ENCODE measurements at places on chromosomes 3 and 15. TPM values are rescaled to one million over a fixed set of nuclear protein-coding genes. Genes with fewer than 3 reads are reported as not detected.

Gene DIS3L
- polyA plus RNA-seq: 31.4 TPM

Gene TRIM42
- polyA plus RNA-seq: not detected

Gene ROPN1
- 0.09 TPM for polyA plus RNA-seq

Gene ZNF385D
- 26.2 TPM for polyA plus RNA-seq

Gene ZNF860
- 0.47 TPM for polyA plus RNA-seq

Gene SCN11A
- 2.5 TPM for polyA plus RNA-seq

DNA sequence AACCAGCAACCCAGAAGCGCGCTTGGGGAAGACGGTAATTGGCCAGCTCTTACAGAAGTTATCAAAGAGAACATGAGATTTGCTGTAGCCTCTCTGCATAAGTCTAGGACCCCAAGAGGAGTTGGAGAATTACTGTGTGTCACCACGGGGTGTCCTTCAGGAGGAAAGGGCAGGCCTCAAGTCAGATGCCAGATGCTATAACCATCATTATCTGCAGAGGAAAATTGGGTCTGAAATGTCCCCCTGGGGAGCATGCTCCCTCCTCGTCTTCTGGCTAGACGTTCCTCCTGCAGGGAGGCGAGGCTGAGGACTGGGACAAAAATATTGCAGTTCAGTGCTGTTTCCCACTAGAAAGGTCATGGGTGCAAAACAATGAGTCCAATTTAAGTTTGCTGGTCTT is 380.5 kb upstream of the CFAP20DC start:
- DNase-seq: no peak

- DNase-seq: no peak
These were observed 12.1 kb downstream of the NR2C2 start for GRCh38 chr3:14959359-14959943.

GRCh38 chr3:12154151-12154550 is 4.6 kb downstream of the TIMP4 start:
- no peak for DNase-seq

GRCh38 chr3:52783211-52783555 is 5.8 kb downstream of the ITIH1 start:
- DNase-seq: no peak

DNA sequence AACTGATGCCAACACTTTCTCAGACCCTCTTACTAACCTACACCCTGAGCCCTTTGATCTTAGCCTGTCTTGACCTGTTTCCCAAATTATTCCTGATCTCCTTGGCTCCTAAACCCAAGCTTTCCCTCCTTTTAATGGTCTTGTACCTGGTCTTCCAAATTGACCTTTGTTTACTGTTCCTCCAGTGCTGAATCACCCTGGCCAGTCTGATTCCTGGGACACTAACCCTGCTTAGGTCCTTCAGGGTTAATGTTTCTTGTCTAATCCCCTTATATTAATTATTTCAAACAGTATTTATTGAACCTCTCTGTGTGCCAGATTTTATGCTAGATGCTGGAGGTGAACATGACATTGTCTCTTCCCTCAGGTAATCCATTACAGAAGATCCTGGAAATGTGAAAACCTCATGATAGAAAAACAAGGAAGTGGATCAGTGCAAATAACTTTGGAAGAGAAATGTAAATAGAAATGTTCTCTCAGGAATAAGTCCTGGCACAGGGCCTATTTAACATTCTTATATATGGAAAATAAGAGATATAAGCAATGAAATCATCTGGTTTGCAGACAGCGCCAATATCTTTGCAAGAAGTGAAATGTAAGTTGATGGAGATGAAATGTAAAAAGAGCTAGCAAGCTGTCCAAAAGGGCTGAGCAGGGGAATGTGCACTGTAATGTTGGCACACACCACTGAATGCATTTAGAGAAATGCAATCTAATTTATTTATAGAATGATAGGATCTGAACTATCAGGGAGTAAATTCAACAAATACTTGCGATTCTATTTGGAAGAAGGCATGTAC is 20.7 kb downstream of the HGD start:
- DNase-seq: peak; percentile 29

DNA sequence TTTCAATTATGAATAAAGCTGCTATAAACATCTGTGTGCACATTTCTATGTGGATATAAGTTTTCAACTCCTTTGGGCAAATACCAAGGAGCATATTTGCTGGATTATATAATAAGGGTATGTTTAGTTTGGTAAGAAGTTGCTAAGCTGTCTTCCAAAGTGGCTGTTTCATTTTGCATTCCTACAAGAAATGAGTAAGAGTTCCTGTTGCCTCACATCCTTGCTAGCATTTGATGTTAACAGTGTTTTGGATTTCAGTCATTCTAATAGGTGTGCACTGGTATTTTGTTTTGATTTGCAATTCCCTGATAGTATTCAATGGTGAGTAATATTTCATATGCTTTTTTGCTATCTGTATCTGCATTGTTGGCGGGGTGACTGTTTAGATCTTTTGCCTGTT is 120.7 kb upstream of the MDFIC2 start:
- DNase-seq: no peak

GRCh38 chr3:134677196-134677986 is 26.6 kb upstream of the KY start:
- no peak for DNase-seq

GRCh38 chr15:68614286-68615035 is 35.7 kb downstream of the CORO2B start:
- no peak for DNase-seq

GRCh38 chr3:62970648-62971047 is 95.4 kb upstream of the CADPS start:
- DNase-seq: no peak

- no peak for DNase-seq
These were observed 443 bp upstream of the NR2F2 start for GRCh38 chr15:96330064-96330449.

GRCh38 chr3:14990780-14991148 is 43.4 kb downstream of the NR2C2 start:
- DNase-seq: no peak

DNA sequence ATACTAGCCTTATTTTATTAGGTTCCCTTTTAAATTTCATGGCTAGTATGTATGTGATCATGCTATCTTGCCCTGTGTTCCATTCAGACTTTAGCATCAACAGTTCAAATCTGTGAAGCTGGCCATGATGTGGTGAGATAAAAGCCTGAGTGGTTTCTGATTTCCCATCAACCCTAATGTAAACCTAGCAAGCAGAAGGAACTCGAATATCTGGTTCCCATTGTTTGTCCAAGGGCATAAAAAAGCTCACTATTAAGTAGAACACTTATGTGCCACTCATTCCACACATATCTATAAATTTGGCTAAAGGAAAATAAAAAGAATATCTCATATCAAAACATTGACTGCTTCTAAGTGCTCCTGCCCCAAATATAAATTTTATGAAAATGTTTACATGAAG is 311.7 kb downstream of the CADM2 start:
- DNase-seq: no peak

GRCh38 chr15:45523166-45523460 is 558 bp upstream of the SLC30A4 start:
- DNase-seq: no peak

- no peak for DNase-seq
These were observed 4.2 kb upstream of the RFC4 start for GRCh38 chr3:186810336-186810996.

DNA sequence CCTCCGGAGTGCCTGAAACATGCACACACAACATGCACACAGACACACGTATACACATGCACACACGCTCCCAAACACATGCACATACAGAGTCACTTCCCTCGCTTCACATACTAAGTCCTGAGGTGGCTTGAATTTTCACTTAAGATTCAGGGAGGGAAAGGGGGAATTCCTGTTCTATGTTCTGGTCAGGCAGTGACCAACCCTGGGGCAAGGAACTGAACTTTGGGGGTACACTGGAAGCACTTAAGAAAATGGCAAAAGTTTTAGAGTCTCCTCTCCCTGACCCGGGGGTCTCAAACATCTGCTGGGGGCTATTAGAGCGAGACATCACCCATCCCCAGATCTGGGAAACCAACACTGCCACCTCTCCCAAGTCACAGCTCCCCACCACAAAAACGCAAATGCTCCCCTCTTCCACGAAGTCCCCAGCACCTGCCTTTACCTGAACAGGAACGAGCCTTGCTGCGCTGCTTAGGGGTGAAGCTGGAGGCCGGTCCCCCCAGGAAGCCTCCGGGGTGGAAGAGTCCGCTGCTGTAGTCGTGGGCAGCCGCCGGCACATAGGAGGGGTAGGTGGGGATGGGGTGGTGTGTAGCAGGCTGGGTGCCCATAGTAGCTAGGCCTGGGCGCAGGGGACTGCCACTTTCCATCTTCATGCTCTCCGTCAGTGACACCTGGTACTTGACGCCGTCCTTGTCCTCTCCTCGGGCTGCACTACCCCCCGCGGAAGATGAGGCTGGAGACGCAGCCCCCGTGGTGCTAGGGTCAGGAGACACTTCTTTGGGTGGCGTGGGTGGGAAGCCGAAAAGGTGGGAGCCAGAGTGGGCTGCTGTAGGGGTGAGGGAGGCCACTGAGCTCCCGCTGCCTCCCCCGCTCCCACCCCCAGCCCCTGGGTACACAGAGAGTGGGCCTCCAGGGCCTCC is 7.5 kb downstream of the GATA2 start:
- DNase-seq: no peak
